Right lung (tissue), 10 donors: ENCODE measurements at places on chromosomes 16 and 17. TPM values are rescaled to one million over a fixed set of nuclear protein-coding genes. Genes with fewer than 3 reads are reported as not detected.

Gene ABCA3
- polyA plus RNA-seq, result 7.3 TPM

DNA sequence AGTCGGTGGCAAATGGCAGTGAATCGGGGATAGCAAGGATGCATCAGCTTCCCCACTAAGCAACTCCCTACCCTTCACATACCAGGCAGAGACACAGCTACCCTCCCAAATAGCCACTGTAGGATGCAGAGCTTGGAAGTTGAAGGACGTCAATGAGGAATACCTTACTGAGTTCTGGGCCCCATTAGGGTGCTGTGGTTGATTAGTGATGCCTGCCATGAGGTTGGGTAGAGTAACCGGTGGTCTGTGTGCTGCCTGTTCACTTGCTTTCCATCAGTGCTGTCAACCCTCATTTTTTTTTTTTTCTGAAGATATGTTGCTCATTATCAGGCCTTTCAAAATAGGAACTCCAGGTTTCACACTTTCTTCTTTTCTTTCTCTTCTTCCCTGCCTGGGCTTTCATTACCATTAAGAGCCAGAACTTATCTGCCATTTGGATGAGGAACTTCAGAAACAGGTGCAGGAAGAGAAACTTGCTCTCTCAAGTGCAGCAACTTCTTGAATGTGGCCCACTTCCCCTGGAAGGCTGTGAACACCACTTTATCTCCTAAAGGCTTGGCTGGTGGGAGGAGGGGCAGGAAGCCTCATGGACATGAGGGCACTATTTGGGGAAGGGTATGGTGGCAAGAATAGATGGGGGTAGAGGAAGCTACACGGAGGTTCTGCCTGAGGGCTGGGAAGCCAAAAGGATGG is 183.5 kb downstream of the NTN1 start:
- no peak for DNase-seq

GRCh38 chr16:49460786-49461470 is 87.3 kb downstream of the C16orf78 start:
- no peak for DNase-seq

- DNase-seq, result no peak
Observed at GRCh38 chr17:1766382-1767135, 4.7 kb downstream of the SERPINF1 start.

DNA sequence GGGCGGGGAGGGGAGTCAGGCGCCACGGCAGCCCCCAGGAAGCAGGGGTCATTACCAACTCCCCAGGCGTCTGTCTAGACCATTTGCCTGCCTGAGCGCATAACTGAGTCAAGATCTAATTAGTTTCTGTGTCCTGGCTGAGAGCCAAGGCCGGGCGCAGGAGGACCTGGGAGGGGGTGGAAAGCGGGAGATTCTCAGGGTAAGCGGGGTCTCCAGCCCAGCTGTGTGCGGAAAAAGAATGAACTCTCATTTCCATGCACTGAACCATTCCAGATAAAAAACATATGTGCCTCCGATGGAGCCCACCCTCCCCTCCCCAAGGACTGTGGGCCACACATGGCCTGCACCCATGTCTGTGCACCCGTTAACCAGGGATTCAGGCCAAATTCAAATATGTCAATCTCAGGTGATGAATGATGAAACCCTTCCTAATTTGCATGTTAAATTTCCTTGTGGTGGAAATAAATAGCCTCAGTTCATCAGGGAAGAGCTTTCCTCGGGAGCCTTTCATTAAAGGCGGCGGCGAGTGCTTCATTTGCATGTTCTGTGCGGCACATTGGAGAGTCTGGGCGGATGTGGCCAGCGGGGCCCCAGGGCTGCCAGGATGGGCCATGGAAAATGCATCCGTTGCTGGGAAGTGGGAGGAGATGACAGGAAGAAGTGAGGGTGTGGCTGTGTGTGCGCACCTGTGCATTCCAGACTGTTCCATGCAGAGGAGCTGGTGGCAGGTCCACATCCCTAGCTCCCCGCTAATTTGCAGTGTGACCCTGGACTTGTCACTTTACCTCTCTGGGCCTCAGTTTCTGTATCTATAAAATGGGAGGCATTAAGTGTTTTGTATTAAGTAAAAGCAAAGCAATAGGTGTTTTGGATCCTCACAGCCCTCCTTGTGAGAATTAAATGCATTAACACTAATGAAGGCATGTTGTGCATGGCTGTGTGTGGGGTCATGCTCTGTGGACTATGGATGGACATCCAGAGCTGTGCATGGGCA is 151.1 kb downstream of the SDK2 start:
- DNase-seq, result no peak

- no peak for DNase-seq
Observed at GRCh38 chr16:89169778-89170177, 1.8 kb upstream of the CDH15 start.

DNA sequence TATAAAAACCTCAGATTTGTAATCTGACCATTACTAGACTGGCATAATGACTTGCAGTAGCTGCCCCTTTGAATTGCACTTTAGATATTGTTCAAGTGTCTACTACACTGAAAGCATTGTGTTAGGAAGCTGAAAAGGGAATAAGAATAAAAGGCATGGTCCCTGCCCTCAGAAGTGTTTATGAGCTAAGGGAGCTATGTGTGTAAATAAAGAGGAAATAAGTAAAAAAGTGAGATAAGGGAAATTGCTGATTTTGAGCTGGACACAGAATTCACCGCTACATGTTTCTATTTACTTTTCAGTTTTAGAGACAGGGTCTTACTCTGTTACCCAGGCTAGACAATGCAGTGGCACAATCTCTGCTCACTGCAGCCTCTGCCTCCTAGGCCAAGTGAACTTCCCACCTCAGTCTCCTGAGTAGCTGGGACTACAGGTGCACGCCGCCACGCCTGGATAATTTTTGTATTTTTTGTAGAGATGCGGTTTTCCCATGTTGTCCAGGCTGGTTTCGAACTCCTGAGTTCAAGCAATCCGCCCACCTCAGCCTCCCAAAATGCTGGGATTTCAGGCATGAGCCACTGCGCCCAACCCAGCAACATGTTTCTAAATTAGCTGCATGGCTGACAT is 57.0 kb downstream of the GRB2 start:
- DNase-seq, result no peak

DNA sequence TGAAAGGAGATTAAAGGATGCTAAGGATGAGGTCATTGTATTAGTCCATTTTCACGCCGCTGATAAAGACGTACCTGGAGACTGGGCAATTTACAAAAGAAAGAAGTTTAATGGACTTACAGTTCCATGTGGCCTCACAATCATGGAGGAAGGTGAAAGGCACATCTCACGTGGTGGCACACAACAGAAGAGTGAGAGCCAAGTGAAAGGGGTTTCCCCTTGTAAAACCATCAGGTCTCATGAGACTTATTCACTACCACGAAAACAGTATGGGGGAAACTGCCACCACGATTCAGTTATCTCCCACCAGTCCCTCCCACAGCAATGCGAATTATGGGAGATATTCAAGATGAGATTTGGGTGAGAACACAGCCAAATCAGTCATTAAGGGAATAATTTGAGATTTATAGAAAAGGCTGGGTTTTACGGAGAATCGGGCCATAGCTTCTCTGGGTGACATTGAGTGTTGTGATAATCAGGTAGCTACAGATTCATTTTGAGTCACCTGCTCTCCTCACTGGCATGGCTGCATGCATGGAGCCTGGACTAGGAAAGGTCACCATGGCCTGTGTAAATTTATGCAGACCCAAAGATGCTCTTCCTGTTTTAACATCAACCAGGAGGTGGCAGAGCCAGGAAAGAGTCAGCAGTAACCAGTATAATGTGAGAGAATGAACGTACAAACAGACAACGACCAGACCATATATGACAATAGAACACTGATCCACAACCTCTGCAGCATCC is 40.5 kb upstream of the DYNLRB2 start:
- no peak for DNase-seq
